COR-L47 (cell line): ENCODE measurements at places on chromosomes 11 and 22.

GRCh38 chr11:64032050-64032449, 3.7 kb upstream of the FLRT1 start:
- no peak for DNase-seq

- DNase-seq = peak; percentile 60
These were observed at the start of gene ARSA for GRCh38 chr22:50627642-50628542. Gene ARSA, minus strand, starts transcription at chr22:50628152. Its CDS starts 373 bp downstream, at chr22:50627779.

DNA sequence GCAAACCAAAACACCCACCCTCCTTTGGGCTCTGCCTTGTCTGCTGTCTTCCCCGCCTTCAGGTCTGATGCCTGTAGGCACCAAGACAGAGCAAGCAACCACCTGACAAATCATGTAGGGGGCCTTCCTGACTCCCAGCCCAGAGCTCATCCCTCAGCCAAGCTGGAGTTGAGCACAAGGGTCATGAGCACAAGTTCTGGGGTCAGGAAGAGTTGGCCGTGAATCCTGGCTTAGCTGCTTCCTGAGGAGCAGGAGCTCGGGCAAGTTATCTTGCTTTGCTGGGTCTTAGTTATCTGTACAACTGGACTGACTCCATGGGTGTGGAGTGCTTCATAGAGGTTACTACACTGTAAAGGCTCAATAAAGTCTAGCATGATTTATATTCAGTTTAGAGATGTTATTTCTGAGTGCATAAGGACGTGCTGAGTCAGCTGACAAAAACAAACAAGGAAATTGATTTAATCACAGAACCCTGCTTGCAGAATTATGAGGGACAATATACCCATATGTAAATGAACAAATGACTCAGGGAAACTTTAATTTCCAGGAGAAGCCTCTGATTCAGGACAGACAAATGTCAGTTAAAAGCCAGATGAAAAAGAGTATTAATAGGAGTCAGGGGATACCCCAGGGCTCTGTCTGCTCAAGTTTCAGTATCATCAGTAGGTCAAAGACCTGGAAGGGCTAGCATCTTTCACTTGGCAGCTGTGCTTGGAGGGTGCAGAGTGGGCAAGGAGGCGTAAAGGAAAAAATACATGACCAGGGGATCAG, 15.0 kb upstream of the APOA1 start:
- no peak for DNase-seq

GRCh38 chr11:62664405-62665074, 470 bp downstream of the C11orf98 start:
- DNase-seq = peak; percentile 57

- DNase-seq = no peak
These were observed 12.3 kb downstream of the ABTB2 start for GRCh38 chr11:34345540-34345876.

DNA sequence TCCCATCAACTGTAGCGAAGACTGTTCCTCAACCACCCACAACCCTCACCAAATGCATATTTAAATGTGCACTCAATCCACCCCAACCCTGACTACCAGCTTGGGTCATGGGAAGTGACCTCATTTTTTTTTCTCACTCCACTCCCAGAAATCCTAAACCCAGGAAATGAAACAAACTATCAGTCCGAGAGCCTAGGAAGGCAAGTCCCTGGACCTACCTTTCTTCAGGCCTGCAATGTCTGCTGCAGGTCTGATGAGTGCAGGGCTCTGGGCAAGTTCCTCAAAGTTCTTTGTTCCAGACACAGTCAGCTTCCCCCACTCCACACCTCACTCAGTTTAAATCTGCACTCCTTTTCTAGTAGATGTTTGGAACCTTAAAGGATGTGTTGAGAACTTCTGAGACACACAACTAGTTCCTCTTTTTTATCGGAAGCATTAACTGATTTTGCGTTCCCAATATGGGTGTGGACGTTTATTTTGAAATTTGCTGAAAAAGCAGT, at the start of gene MS4A4E:
MS4A4E (minus strand) TSS at position 398 of the 500 bp plus-strand sequence. CDS start 13,082 bp downstream, outside the sequence.
- no peak for DNase-seq

- no peak for DNase-seq
These were observed 6.6 kb downstream of the FLRT1 start for GRCh38 chr11:64042301-64042700.

- no peak for DNase-seq
These were observed 448.0 kb downstream of the MIAT start for GRCh38 chr22:27105142-27106025.

- DNase-seq = peak; percentile 61
These were observed at the start of gene PHLDA2 for GRCh38 chr11:2928605-2929530. Gene PHLDA2, minus strand, starts transcription at chr11:2929420. Its CDS starts 56 bp downstream, at chr11:2929364.

DNA sequence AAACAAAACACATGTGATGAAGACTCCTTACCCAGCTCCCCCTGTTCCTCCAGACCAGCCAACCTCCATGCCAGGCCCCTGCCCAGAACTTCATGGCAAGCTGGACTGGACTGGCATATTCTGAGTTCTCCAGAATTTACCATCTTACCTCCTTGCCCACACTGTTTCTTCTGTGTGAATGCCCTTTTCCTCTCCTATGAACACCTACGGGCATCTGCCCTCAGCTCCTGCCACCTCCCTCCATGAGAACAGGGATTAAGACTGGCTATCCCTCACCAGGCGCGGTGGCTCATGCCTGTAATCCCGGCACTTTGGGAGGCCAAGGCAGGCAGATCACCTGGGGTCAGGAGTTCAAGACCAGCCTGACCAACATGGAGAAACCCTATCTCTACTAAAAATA, 6.4 kb upstream of the AIFM3 start:
- no peak for DNase-seq

GRCh38 chr11:11395126-11395525, 42.1 kb upstream of the CSNK2A3 start:
- DNase-seq = no peak

- DNase-seq = no peak
These were observed 13.2 kb downstream of the FZD4 start for GRCh38 chr11:86941871-86942599.

DNA sequence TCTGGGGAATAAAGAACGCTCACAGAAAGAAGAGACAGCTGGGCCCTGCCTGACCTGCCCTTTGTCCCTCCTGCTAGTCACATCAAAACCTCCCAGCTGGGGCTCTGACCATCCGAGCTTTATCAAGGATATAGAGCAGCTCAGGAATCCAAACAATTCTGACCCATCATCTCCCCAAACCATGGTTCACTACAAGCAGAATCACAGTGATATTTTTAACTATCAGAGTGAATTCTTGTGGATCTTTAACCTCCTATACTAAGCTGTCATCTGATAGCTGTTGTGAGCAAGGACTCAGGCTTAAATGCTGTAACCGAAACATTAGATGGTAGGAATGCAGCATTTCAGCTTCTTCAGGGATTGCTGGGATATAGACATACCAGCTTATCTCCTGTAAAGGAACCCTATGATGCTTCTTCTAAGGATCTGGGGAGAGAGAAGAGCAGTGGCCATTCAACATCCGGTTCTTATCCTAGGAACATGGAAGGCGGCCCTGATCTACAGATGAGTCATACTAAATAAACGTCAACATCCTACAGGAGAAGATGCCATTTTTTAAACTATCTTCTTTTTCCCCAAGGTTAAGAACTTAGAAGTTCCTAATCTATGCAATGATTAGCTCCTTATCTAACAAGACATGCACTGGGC, 84.7 kb upstream of the AKIP1 start:
- DNase-seq = no peak

DNA sequence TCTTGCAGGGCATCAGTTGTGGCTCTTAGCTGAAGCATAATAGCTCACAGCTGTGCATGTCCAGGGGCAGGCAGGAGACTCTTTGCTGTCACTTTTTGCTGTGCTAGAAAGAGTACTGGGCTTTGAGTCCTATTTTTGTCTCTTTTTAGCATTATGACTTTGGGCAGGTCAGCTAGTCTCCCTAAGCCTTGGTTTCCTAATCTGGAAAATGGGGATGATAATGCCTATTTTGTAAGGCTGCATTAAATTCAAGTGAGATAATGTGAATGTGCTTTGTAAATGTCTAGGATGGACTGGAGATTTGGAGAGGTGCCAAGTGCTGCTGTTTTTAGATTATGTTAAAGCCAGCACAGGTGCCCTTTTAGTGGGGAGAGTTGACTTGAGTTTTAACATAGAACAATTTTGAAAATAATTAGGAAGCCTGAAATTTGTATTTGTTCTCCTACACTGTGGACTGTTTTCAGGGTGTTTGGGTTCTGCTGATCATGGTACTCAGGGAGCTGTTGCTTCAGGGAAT, 19.1 kb downstream of the CABIN1 start:
- peak; percentile 25 for DNase-seq

GRCh38 chr11:58059007-58059350, 28.2 kb downstream of the OR6Q1 start:
- DNase-seq = no peak
